ENCODE measurements at places on chromosomes 7 and 10. TPM values are rescaled to one million over a fixed set of nuclear protein-coding genes. Genes with fewer than 3 reads are reported as not detected.

Gene PHKG1
- total RNA-seq: 0.52 TPM

Gene FGL2
- total RNA-seq: not detected

Gene PRTFDC1
- 22.2 TPM for total RNA-seq

Gene LIPF
- not detected for total RNA-seq

Gene EPHB6
- total RNA-seq: 0.17 TPM

Gene CRYGN
- not detected for total RNA-seq

Gene WASHC2C
- total RNA-seq: 19.1 TPM

Gene PDE6C
- total RNA-seq: not detected

Gene MEOX2
- total RNA-seq: not detected

Gene GPRIN2
- total RNA-seq: 24.0 TPM

Gene ACTR3C
- total RNA-seq: not detected

Gene GNAT3
- not detected for total RNA-seq

Gene SHTN1
- 24.8 TPM for total RNA-seq

Gene ACBD7
- total RNA-seq: 0.71 TPM

Gene HABP2
- 0.12 TPM for total RNA-seq

Gene CPA1
- total RNA-seq: not detected

Gene PNLIPRP3
- not detected for total RNA-seq

Gene LIPN
- not detected for total RNA-seq

Gene SSC4D
- 1.5 TPM for total RNA-seq

Gene PNLIPRP1
- not detected for total RNA-seq

Gene H2AZ2
- 228 TPM for total RNA-seq

Gene FUOM
- 9.9 TPM for total RNA-seq

Gene PON1
- total RNA-seq: 1.0 TPM

Gene IL6
- 1.9 TPM for total RNA-seq

Gene PSMG3
- total RNA-seq: 105 TPM

Gene INA
- total RNA-seq: 29.7 TPM

Gene DRGX
- not detected for total RNA-seq

Gene SAP25
- total RNA-seq: 0.80 TPM

Gene ANKRD30A
- 1.0 TPM for total RNA-seq
